Epithelial cell of alveolus of lung (primary cell): ENCODE measurements at places on chromosomes 13 and 19. TPM values are rescaled to one million over a fixed set of nuclear protein-coding genes. Genes with fewer than 3 reads are reported as not detected.

Gene PSG1
- not detected in 2 replicates for total RNA-seq

Gene PRR36
- not detected in 2 replicates for total RNA-seq

Gene SGCG
- 3.8 and 4.3 TPM in 2 replicates for total RNA-seq

Gene TUBA3C
- total RNA-seq: not detected in 2 replicates

Gene DMKN
- total RNA-seq: 15.9 and 24.8 TPM in 2 replicates

Gene SHFL
- 19.1 and 28.4 TPM in 2 replicates for total RNA-seq

Gene ZNF600
- total RNA-seq: 1.0 and 3.1 TPM in 2 replicates

Gene CLEC4M
- total RNA-seq: not detected in 2 replicates

Gene EFNA2
- total RNA-seq: not detected in 2 replicates

Gene ADPRHL1
- 0.56 and 1.9 TPM in 2 replicates for total RNA-seq

Gene HCN2
- 1.6 and 2.7 TPM in 2 replicates for total RNA-seq

Gene TEX29
- not detected in 2 replicates for total RNA-seq

Gene SIGLEC5
- not detected in 2 replicates for total RNA-seq

Gene MTUS2
- total RNA-seq: under 0.01 TPM in 1 of 2 replicates, not detected in the other

Gene RNF225
- 2.0 TPM in 1 of 2 replicates, not detected in the other for total RNA-seq

Gene C1QTNF9
- total RNA-seq: not detected in 2 replicates

Gene RFX1
- total RNA-seq: 5.2 and 6.9 TPM in 2 replicates

Gene ADGRE2
- 5.2 and 6.1 TPM in 2 replicates for total RNA-seq

Gene PGLYRP1
- total RNA-seq: not detected in 2 replicates

Gene PABPC3
- total RNA-seq: under 0.01 and 0.56 TPM in 2 replicates

Gene PMIS2
- total RNA-seq: not detected in 2 replicates
